ENCODE measurements at places on chromosomes 5 and 9.

DNA sequence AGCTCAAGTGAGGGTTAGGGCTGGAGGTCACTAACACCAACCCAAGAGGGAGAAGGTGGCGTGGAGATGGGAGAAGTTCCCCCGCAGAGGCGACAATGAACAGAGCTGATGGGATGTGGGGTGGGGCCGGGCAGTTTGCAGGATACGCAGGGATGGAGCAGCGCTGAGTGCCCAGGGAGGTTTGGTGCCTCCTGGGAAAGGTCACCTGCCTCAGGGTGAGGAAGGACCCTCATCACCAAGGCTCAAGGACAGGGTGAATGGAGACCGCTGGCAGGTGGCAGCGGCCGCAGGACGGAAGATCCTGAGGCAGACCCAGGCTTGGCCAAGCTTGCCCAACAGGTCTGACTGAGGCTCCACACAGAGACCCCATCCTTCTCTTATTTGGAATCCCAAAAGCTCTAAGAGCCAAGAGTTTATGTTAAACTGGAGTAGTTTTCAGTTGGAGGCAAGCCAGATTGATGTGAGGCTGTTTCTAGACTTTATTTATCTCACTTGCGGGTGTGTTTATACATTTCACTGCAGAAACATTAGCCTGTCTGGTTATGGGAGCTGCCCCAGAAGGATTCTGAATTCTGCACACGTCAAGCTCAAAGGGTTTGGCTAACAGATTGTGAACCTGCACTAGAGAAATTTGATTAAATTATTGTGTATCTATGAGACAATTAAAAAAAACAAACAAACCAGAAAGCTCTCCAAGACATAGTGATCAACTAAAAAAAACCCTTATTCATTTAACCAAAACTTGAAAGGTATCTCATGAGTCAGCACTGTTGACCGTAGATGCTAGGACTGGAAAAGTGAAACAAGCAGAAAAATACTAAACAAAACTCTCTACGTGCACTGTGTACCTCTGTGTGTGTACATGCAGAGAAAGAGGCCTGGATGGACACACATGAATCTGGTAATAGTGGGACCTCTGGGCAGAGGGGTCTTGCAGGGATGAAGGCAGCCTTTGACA lies 146.2 kb upstream of the PHYKPL start:
- no peak for DNase-seq

DNA sequence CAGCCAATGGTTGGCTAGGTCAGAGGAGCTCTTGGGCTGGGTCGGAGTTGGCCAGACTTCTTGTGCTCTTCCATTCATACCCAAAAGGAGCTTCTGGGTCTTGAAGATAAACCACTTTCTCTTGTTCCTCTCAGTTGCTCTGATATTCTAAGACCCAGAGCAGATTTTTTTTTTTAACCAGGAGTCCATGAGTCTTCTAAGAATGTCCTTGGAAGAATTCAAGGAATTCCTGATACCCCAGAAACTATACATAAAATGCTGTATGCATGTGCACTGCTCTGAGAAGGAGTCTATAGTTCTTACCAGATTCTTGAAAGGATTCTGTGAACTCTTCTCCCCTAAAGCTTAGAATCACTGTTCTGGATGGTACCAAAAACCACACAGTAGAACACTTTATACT lies 9.9 kb upstream of the PALM2AKAP2 start:
- DNase-seq = no peak

DNA sequence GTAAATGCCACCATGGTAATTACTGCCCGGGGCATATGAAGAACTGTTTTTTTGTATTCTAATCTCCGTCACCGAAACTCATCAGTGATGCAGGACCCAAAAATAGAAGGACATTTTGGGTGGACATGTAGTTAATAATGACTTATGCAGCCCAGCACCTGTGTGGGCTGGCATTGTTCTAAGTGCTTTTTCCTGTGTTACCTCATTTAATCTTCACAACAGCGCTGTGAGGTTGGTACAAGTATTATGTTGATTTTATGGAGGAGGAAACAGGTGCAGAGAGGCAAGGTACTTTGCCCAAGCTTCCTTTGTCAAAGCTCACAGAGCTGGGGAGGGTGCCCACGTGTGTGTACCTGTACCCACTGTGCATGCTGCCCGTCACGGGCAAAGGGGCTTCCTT lies 58.4 kb downstream of the DAPK1 start:
- DNase-seq = no peak

DNA sequence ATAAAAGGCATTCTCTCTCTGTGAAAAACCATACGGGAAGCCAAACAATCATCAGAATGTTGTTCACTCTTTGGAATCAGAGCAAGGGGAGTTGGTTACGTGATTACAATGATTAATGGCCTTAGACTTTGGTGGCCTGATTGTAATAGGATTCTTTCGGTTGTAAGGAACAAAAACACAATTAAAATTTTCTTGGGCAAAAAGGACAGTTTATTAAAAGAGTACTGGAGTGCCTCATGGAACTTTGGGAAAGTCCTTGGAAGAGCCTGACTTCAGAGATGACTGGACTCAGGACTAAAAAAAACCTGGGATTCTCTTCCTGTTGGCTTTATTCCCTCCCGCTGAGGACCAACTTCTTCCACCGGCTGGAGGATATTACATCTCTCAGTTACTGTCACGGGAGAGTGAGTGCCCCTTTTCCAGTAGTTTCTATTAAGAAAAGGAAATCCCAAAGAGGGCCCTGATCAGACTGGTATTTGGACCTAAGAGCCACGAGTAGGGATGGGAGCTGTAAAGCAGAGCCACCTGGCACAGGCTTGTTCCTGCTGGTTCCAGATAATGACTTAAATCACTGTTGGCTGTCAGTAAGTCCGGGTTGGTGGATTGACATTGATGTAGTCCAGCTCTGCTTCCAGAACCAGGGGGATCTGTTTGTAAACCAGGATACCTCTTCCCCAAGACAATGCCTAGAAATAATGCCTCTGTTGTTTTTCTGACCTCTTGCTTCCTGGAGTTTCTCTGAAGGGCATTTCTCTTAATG lies 53.9 kb downstream of the CFAP95 start:
- peak; percentile 60 for DNase-seq

GRCh38 chr5:73030531-73030930 lies 74.7 kb downstream of the FCHO2 start:
- no peak for DNase-seq

GRCh38 chr5:172005708-172006320 lies 624 bp downstream of the FBXW11 start:
- peak; percentile 42 for DNase-seq

- DNase-seq = no peak
These were observed 4.4 kb downstream of the TMOD1 start for GRCh38 chr9:97505845-97506244.

GRCh38 chr9:131625790-131626670 lies 80.7 kb downstream of the PRRT1B start:
- DNase-seq = peak; percentile 77

DNA sequence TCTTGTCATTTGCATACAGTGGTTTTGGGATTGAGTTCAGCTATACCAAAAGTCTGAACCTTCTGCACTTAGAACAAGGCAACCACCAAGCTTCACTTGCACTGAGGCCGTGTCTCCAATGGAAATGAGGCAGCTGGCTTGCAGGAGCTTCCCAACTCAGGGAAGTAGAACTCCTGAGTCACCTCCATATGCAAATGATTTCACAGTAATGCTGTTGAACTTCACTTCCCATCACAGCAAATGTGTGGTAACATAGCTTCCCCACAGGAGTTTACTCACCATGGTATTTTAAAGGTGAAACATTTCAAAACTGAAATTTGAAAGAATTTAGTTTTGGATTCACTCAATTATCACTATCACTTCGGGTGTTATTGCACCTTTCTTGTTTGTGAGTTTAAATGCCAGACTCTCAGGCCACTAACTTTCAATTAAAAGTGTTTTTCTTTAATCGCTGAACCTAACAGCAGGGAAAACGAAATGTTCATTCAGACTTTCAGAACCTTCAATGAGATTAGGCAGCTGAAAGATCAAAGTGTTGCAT lies 9.0 kb downstream of the CD274 start:
- DNase-seq = peak; percentile 71

Measured in M059J (cell line).